Pulmonary artery endothelial cell (primary cell): ENCODE measurements at places on chromosomes 5 and 9. TPM values are rescaled to one million over a fixed set of nuclear protein-coding genes. Genes with fewer than 3 reads are reported as not detected.

- no peak for DNase-seq
Measured at GRCh38 chr5:137752905-137753690, 1.1 kb downstream of the HNRNPA0 start.

- no peak for DNase-seq
Measured at GRCh38 chr5:109945723-109946480, 256.2 kb downstream of the MAN2A1 start.

DNA sequence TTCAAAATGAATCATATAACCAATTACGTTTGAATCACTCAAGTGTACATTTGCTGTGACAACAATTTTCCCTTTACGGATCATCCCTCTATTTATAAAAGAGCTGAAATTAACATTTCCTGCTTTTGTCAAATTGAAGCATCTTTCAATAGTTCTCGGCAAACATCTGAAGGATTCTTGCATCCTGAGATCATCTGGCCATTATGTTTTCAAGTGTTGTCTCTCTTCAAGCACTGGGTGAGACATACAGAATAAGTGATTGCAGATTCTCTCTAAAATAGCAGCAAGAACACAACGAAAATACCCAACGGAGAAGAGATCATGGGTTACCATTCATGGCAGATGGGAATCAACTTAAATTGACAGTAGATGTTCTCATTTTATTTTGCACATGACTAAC, 283.4 kb upstream of the GRAMD2B start:
- no peak for DNase-seq

DNA sequence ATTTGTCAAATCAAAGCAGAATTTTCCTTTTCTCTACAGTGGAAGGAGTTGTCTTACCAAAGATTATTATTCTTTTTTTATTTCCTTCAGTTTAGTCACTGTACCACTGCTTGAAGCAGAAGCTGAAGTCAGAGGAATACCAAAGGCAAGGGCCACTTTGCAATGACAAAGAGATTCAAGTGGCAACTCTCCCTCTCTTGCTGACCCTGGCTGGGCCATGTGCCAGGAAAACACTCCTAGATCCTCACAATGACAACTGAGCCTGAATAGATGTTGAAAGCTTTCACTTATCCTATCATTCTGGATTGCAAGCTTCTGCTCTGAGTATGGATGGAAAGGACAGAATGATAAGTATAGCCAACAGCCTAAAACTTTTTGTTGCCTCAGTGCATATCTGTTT, 618.3 kb downstream of the NR2F1-AS1 start:
- DNase-seq = no peak

- DNase-seq = no peak
Measured at GRCh38 chr5:126269511-126269910, 153.7 kb upstream of the GRAMD2B start.

DNA sequence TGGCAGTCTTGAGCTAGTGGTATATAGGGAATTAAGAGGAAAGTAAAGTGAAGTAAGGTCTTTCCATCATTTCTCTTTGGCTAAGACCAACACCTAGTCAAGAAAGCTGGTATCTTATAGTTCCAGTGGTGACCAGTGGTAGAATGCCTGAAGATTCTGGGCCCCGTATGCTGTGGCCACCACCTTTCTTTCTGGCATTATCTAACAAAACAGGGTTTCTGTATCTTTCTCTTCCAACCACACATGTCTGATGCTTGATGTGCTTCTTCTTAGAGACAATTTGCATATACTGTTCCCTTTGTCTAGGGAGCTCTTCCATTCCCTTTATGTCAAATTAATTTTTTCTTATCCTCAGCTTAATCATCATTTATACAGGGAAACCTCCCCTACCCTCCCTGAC, 109.9 kb upstream of the SSBP2 start:
- DNase-seq = no peak

DNA sequence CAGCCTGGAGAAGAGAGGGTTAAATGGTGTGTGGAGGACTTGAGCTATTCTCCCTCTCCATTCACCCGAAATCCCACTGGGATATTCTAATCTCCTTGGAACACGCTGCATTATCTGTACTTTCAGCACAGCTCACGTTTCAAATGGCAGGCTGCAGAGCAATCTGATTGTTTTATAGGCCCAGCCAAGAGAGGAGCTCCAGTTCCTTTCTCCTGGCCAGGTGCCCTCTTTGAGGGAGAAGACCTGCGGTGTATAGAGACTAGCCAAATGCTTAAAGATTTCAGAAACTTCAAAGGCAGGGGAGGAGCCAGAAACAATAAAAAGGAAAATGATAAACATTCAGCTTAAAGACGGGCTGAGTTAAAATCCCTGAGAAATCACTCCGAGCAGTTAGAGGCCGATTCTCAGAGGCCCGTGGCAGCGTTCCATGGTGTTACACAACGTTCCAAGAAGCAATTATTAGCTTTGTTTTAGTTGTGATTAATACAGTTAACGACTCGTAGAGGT, 564.0 kb upstream of the KLF4 start:
- DNase-seq = no peak

DNA sequence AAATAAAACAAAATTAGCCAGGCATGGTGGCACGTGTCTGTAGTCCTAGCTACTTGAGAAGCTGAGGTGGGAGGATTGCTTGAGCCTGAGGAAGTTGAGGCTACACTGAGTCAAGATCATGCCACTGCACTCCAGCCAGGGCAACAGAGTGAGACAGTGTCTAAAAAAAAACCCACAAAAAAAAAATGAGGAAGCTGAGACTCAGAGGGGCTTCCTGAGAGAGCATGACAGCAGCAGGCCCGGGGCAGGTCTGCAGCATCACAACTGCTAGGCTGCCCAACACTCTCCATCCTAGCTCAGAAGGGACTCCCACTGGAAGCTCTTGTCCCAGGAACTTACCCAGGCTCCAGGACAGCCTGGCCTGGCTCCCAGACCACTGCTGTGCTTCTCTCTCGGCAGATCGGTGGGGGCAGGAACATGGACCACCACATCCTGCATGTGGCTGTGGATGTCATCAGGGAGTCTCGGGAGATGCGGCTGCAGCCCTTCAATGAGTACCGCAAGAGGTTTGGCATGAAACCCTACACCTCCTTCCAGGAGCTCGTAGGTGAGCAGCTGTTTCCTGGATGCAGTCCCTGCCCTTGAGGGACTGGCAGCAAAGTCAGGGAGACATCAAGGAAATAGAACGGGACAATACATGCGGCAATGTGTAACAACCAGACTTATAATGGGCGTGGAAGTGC, 19.1 kb downstream of the PTGS1 start:
- DNase-seq = no peak

DNA sequence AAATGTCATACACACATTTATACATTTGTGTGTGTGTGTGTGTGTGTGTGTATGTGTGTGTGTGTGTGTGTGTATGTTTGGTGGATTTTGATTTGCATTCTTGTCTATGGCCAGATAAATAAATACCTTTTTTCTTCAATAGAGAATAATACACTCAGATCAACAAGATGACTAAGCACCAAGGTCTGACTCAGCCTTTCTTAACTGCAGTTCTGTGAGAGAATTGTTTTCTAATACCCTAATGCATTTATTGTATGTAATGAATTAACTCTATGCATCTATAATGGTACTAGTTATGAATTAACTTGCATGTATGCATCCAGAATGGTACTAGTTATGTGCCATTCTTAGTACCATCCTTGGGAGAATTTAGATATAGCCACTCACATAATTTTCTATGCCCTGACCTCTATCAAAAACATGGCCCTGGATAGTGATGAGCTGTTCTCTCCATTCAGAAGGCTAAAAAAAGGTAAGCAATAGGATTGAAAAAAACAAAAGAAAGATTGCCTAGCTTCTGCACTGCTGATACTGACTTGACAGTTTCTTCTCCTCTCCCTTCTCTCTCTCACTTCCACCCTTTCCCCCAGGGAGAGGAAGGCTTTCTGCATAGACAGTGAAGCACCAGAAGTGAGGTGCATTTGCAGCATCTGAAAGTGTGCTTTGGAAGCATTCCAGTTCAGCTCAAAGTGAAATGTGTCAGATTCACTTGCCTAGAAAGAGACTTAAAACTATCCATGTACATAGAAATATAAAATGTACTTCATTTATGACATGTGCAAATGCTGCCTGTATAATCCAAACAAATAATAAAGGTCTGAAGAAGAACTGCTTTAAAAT, 55.1 kb upstream of the CCDC112 start:
- peak; percentile 35 for DNase-seq

DNA sequence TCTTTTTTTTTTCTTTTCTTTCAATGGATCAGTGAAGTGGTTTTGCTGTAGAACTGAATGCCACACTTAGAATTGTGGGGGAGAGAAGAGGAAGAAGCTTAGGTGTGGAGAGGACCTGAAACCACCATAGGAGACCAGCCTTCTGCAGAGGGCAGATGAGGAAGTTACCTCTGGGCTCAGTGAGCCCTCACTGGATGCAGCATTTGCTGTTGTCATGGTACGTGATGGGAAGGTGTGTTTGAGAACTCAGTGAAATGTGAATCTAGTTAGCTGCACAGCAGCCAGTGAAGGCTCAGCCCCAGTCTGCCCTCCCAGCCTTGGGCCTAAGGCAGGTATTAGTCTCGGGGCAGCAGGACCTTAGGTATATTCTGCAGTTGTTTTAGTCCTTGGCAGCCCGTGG, 17.5 kb downstream of the CYFIP2 start:
- DNase-seq = no peak

DNA sequence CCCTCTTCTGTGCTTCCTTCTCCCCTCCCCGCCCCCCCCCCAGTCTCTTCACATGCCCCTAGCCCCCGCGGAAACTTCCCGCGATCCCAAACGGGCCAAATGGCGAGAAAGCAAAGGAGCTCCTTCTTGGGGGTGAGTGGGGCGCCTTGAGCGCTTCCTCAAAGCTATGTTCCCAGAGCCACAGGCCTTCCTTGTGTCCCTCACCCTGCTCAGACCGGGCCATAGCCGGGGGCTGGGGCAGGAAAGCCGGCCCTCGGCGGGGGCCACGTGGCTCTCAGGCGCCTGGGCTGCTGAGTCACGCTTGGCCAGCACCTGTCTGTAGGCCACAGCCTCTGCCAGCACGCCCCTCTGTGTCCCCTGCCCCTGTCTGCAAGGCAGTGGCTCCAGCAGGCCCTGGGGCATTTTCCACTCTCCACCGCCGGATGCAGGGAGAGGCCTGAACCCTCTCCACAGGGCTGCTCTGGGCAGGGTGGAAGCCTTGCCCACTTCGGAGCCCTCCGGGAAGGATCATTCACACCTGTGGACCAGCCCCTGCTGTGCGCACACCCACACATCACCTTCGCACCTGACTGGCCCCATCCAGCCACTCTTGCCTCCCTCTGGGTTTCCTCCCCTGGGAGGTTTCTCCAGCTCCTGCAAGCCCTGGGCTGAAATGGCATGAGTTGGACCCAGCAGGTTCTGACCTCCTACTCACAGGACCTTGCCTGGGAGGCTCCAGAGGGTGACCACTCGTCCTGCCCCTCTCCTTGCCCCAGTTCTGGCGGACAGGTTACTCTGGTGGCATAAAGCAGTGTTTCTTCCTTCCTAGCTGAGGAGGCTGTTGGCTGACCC, 1.2 kb upstream of the SQSTM1 start:
- peak; percentile 56 for DNase-seq

- no peak for DNase-seq
Measured at GRCh38 chr9:95785209-95785608, 90.3 kb upstream of the ERCC6L2 start.

DNA sequence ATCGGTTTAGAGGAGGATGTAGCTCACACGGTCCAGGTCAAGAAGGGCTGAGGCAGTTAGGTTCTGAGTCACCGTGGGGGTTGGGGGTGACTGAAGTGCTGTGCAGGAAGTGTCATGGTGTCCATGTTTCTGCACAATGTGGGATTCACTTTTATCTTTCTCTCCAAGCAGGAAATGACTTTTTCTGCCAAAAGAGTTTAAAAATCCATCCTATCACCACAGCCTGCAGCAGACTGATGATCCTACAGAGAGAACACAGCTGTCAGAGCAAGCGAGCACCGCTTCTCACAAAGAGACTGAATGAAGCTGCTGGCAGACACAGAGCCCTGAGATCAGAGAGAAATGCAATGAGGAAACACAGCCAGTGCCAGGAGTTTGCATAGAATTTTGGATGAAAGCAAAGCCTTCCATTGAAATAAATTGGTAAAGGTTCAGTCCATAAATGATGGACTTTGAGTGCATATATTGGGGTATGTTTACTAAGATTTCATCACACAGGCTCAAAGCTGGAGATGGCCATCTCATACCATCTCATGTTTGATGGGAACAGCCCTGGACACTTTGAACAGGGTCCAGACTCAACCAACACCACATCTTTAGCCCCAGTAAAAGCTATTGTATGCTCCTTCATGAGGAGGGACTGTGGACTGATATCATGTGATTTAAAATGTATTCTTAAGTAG, 213.9 kb upstream of the FBXL7 start:
- DNase-seq = no peak

DNA sequence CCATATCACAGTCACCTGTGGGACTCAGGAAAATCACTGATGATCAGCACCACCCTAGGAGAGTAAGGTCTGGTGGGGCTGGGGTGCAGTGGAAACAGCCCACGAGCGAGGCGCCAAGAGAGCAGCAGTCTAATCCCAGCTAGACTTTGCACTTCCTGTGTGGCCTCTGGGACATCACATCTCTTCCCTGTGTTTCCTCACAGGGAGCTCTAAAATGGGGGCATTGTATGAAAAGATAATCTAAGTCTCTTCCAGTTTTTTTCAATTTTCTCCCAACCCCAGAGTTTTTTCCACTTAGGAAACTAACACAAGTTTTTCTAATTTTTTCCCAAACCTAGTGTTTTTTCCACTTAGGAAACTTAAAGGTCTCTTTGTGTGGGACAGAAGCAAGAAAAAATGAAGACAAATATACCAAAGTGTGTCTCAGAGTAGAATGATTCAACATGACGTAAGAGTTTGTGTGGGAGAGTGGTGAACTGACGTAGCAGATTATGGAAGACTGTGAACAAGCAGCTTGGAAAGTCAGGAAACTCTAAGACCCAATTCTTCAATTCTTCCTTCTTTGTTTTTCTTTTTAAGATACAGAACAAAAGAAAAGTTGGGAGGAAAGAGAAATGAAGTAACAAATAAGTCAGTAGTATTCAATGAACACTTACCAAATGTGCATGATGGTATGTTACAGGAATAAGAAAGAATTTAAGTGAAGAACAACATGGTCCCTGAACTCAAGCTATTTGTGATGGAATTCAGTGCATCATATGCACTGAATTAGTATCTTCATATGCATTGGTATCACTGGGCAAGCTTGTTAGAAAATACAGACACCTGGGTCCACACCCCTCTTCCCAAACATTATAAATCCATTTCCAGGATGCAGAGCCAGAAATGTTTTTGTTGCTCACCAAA, 51.3 kb downstream of the LHFPL2 start:
- DNase-seq = no peak

- DNase-seq = no peak
Measured at GRCh38 chr9:135698767-135699166, 514 bp downstream of the SOHLH1 start.

GRCh38 chr5:147949711-147950573, 43.6 kb upstream of the C5orf46 start:
- no peak for DNase-seq

GRCh38 chr9:92342825-92343488, 17.2 kb downstream of the CENPP start:
- DNase-seq = no peak

The LHX6 gene
- total RNA-seq = 0.13 and 0.14 TPM in 2 replicates

The PGGT1B gene
- total RNA-seq = 22.9 and 28.9 TPM in 2 replicates

The ACTBL2 gene
- total RNA-seq = not detected in 2 replicates

The LSM11 gene
- 9.9 and 12.1 TPM in 2 replicates for total RNA-seq

The CATSPER3 gene
- 0.07 TPM in 1 of 2 replicates, not detected in the other for total RNA-seq

The BRINP1 gene
- 0.11 TPM in 1 of 2 replicates, not detected in the other for total RNA-seq

The AFAP1L1 gene
- 108 and 150 TPM in 2 replicates for total RNA-seq

The GFRA3 gene
- not detected in 2 replicates for total RNA-seq

The GRIN1 gene
- total RNA-seq = 0.04 and 0.26 TPM in 2 replicates

The HMCN2 gene
- under 0.01 TPM in 2 replicates for total RNA-seq
